ENCODE measurements at places on chromosomes 7 and 10.

DNA sequence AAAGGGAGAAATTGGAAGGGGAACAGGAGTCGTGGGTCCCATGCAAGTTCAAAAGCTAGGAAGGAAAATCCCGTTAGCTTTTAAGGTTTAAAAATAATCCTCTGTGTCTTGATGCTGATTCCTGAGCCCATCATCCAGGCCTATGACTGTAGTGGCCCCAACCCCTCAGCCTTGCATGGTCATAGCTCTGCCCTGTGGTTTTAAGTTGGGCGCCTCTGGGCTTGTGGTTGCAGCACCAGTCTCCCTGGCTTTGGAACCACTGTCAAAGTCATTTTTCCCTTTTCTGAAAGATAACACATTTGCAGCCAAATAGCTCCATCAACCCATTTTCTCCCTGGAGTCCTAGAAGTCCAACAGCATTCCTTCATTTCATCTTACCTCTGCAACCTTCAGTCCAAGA lies 13.6 kb downstream of the TMEM236 start:
- no peak for DNase-seq

- DNase-seq = no peak
These were observed 77.4 kb downstream of the DLG5 start for GRCh38 chr10:77849039-77849664.

DNA sequence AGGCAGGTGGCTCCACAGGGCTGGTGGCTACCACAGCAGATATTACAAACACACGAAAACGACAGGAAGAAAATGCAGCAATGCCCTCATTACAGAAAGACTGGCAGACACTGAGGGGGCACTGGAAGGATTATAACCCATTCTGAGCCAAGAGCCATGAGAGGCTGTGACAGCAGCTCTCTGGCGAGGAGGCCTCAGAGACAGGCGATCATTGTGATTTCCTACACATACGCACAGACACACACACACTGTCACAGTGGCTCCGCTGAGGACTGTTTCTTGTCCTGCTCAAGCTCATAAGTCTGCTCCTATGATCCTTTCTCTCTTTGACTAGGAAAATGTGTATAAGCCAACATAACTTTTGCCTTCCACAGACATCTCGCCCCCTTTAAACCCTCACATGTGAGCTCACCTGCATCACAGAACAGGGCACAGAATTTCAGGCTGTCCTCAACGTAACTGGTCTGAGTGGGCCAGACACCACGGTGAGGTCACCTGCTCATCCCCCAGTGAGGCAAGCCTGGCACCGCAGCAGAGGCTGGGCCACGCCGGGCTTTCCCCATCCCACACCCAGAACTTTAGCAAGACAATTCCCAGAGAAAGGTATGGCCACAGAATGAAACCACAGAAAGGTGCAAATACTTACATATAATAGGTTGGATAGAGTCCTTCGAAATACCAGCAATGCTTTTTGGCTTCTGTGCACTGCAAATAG lies 51.7 kb downstream of the VOPP1 start:
- DNase-seq = no peak

- no peak for DNase-seq
These were observed 189.5 kb downstream of the DIP2C start for GRCh38 chr10:499991-500390.

GRCh38 chr10:78815702-78816334 lies 252.9 kb upstream of the ZMIZ1 start:
- DNase-seq = no peak
